Activated CD4-positive, alpha-beta T cell treated with anti-CD3 and anti-CD28 coated beads, Interleukin-2, amount 50 U/mL, for 24 hours (primary cell): ENCODE measurements at places on chromosomes 3 and 15.

DNA sequence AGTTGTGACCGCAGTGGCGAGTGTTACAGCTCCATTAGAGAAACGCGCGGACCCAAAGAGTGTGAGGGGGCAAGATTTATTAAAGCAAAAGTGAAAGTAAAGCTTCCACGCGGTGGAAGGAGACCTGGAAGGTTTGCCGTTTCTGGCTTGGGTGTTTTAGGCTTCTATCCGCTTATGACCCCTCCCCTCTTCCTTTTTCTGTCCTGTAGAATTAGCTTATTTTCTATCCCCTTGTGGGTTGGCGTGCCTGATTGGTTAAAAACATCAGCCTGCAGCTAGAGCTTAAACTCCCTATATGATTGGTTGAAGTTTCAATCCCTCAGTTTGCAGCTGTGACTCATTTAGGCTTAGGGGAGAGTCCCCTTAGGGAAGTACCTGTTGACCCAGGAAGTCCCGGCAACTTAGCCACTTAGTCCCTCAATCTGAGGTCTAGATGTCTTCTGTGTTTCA lies 39.6 kb downstream of the C3orf38 start:
- no peak for DNase-seq

- no peak for DNase-seq
Observed at GRCh38 chr15:73119478-73119877, 67.2 kb downstream of the NEO1 start.

- no peak for DNase-seq
Observed at GRCh38 chr15:71128939-71129562, 13.8 kb downstream of the THSD4 start.

DNA sequence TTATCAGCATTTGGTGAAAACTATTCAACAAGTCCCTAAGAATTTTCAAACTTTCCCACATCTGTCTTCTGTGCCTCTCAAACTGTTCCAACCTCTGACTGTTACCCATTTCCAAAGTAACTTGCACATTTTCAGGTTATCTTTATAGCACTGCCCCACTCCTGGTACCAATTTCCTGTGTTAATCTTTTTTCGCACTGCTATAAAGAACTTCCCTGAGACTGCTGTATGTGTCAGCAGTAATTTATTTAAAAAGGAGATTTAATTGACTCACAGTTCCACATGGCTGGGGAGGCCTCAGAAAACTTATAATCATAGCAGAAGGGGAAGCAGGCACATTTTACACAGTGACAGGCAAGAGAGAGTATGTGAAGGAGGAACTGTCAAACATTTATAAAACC lies 310.9 kb upstream of the SLITRK3 start:
- DNase-seq = no peak

DNA sequence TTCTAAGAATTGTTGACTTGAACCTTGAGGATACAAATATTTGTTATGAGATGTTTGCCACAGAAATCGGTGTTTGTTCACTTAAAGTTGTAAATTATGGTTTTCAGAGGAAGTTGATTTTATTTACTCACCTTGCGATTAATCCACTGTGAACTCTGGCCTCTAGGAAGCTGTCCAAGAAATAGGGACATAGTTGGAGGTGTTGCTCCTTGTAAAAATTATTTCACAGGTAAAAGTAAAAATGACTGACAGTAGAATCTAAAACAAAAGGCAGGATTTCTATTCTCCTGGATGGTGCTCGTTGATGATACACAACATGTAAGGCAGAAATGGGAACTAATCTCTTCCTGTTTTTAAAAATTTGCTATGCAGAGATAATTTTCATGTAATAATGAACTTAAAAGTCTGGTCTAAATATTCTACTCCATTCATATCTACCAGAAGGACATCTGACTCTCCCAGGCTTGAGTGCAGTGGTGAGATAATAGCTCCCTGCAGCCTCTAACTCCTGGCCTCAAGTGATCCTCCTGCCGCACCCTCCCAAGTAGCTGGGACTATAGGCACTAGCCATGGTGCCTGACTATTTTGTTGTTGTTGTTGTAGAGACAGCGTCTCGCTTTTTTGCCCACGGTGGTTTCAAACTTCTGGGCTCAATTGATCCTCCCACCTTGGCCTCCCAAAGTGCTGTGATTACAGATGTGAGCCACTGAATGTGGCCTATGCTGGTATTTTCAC lies 17.1 kb upstream of the LZTFL1 start:
- DNase-seq = no peak

GRCh38 chr15:48647962-48648361 lies 2.5 kb upstream of the FBN1 start:
- no peak for DNase-seq

- no peak for DNase-seq
Observed at GRCh38 chr3:100097919-100098783, 16.1 kb downstream of the FILIP1L start.

DNA sequence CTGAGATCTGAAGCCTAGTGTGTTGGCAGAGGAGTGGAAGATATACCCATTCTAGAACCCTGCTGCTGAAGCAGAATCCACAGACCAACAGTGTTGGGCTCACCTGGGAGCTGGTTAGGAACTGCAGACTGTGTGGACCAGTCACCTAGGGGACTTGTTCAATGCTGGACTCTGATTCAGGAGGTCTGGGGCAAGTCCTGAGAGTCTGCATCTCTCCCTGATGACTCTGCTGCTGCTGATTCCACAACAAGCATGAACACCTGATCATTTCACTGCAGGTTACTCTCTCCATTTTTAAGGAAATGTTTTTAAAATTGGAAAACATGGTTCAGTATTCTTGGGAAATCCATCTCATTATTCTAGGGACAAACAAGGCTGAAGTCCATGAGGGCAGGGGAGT lies 84.9 kb downstream of the SEMA6D start:
- no peak for DNase-seq

DNA sequence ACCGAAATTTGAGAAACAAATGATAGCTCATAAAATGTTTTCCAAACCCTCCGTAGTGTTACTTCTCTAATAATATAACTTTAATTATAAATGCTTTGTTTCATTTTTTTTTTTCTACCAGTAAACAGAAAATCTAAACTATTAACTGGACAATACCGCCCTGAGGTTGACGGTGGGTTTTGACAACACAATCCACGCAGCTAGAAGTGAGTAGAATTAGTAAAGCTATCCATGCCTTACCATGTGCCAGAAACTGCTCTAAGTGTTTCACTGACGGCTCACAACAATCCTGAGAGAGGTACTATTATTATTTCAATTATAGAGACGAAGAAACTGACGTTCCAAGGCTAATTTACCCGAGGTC lies 410 bp downstream of the NDUFAF1 start:
- no peak for DNase-seq

DNA sequence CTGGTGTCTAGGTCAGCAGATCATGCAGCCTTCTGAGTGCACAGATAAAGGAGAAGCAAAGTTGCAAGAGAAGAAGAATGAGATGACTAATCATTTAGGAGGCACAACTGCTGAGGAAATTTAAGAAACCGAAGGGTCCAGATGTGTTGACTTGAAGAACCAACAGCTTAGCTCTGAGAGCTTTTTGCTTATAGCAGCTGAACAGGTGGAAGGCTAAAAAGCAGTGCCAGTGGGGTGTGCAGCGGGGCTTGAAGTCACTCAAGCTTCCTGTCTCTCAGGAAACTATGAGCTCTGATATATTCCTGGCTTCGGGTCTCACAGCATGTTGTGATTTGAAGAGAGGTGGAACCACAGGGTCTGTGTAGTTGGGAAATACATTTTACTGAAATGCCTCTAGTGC lies 305.7 kb downstream of the RYR3 start:
- DNase-seq = no peak

DNA sequence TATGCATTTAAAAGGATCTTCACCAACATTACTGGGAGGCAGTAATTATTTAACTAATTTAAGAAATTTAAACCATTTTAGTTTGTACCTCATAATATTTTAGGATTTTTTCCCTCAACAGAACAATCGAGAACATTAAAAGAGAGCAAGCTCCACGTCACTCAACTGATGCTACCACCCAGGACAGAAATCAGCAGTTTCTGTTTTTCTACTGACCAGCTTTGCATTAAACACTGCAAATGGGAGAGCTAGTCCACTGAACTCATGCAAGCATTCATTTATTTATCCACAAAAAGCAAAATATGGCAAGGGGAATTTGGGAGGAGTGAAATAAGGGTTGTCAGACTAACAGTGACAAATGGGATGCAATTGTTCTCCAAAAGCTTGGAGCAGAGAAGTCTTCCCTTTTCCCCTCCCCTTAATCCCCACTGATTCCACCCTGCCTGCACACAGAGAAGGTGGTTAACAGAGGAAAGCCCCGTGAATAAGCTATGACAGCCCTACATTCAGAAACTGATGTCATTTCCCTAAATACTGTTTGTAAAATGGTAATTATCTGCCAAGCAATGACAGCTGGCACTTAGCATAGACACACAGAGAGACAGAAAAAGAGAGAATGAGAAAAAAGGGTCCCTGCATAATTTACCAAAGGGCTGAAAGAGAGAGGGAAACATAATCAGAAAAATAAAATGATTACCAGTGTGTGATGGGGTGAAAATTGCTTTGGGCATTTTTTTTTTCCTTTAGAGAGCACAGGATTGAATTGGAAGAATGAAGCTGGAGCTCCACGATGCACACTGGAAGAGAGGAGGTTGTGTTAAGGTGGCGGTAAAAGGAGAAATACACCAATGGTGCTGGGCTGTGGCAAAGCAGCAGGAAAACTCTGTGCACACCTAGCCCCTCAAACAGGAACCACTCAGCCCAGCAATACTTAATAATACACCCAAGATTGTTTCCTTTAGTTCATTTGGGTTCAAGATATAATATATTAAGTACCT lies 777.4 kb downstream of the TUSC7 start:
- DNase-seq = no peak

- no peak for DNase-seq
Observed at GRCh38 chr15:29887721-29888120, 65.5 kb upstream of the TJP1 start.

DNA sequence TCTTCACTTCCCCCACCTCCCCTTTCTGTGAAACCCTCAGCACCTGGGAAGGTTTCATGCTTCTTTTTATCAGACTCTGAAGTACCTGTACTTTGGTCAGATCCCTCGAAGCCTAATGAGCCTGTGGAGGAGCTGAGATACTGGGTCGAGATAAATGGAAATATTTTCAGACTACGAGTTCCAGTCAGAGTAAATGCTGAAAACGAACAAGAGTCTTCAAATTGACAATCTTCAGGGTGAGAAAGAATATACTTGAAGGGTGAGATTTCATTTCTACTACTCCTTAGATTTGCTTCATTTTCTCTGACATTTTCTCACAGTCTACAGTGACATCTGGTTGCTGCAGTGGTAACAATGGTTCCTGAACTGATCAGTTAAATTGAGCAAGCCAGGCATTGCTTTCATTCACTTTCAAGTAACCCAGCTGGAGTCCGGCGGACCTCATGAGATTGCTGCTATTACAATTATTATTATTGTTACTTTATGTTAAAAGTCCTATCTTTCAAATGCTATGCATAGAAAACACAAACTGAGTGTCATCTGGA lies 337.2 kb downstream of the VGLL3 start:
- DNase-seq = no peak

DNA sequence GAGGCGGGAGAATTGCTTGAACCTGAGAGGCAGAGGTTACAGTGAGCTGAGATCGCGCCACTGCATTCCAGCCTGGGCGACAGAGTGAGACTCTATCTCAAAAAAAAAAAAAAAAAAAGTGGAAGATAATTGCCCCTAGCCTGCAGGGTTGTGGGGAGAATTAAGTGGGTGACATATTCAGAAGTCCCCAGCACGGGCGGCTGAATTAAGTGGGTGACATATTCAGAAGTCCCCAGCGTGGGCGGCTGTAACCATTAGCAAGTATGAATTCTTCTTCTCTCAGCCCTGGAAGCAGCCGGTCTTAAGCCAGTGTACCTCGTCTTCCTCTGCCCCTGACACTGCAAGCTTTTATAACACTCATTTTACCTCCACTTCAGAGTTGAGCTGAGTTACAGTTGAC lies 44.7 kb downstream of the FBLN2 start:
- no peak for DNase-seq

- no peak for DNase-seq
Observed at GRCh38 chr3:4825436-4826236, 153.6 kb upstream of the BHLHE40 start.

DNA sequence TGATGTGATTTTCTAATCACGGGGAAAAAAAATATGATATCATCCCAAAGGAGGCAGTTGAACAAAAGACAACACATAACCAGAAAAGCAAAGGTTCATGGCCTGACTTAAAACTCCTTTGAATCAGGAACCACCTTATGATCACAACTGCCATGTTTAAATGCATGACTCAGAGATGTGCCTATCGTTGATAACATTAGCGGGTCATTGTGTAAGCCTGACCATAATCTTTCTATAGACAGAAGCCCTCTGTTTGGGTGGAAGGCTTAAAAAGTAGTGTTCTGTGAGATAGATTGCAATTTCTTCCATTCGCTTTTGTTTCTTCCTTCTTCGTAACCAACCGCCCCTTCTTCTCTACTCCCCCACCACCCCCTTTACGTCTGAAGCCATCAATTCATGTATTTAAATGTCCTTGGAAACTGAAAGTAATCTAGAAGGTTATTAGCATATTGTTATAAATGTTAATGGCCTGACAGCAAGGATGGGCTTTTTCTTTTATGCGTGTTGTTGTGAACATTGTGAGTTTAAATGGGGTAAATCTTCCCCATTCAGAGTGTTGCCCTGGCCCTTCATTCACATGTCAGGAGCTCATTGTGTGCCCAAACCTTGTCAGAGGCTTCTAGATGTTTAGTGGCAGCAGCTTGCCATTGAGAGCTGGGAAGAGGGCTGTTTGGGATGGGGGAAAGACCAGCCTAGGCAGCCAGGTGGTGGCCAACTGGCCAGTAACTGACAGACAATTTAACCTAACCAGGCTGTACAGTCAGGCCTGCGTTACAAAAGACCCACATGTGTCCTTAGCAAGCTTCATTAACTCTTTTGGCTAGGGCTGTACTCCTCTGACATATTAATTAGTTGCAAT lies 64.5 kb downstream of the EPHA3 start:
- DNase-seq = no peak

GRCh38 chr3:149003653-149004305 lies 12.4 kb downstream of the GYG1 start:
- no peak for DNase-seq

DNA sequence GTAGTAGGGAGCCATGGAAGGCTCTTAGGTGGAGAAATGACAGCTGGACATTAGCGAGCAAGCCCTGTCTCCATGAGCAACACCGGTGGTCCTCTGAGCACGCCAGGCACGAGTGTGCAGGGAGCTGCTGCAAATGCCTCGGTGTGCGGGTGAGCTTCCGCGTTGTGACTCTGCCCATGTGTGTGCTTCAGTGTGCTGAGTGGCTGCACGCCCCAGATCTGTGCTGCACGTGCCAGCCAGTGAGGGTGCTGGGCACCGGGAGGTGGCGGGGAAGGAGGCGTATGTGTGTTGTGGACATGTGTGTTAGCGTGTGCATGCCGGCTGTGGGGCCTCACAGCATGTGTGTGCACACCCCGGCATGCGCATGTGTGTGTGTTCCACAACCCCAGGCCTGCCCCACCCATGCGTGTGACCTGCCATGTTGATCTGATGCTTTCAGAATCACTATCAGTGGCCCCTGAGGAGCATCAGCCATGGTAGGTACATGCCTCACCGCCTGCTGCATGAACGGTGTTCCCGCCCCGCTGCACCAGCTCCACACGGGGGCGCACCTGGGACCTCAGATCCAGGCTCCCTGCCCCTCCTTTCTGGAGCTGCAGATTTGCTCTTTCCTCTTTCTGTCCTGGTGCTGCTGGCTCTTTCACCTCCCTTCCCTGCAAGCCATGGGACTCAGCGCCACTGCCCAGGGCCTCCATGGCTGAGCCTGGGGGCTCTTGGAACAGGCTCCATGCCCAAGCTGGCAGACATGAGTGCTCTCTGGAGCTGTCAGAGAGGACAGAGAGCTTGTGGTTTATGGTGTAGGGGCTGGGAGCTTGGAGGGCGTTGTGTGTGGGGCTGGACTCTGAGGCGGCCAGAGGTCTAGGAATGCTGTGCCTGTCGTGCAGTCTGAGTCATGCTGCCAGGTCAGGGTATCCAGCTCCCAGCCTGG lies 169.4 kb downstream of the TBC1D2B start:
- no peak for DNase-seq
